Esophagus muscularis mucosa (tissue), 4 donors: ENCODE measurements at places on chromosomes 12 and 14. TPM values are rescaled to one million over a fixed set of nuclear protein-coding genes. Genes with fewer than 3 reads are reported as not detected.

- H3K27ac ChIP-seq: no peak overlapping the region
- H3K4me3 ChIP-seq: no peak overlapping the region
- H3K4me1 ChIP-seq: peaks cover 5% of the 10 kb centered on the region
- DNase-seq: no peak
These were observed 216.0 kb upstream of the PRKD1 start for GRCh38 chr14:30143627-30144026.

- peaks cover 21% of the 10 kb centered on the region for H3K4me1 ChIP-seq
- no peaks in the 10 kb centered on the region for H3K36me3 ChIP-seq
- no peak overlapping the region for H3K4me3 ChIP-seq
- peak overlapping the region; percentile 67 for H3K27ac ChIP-seq
- no peak for DNase-seq
- H3K27me3 ChIP-seq: no peaks in the 10 kb centered on the region
These were observed 92.9 kb downstream of the ERC1 start for GRCh38 chr12:1083889-1084262.

- DNase-seq: peak; percentile 62
- peaks cover 18% of the 10 kb centered on the region for H3K4me1 ChIP-seq
- no peaks in the 10 kb centered on the region for H3K36me3 ChIP-seq
- no peaks in the 10 kb centered on the region for H3K27me3 ChIP-seq
- H3K27ac ChIP-seq: no peak overlapping the region
These were observed 131.1 kb upstream of the VRK1 start for GRCh38 chr14:96666088-96666487.

- peaks cover 26% of the 10 kb centered on the region for H3K4me1 ChIP-seq
These were observed 158.2 kb downstream of the FOXN3 start for GRCh38 chr14:89258728-89259273.

DNA sequence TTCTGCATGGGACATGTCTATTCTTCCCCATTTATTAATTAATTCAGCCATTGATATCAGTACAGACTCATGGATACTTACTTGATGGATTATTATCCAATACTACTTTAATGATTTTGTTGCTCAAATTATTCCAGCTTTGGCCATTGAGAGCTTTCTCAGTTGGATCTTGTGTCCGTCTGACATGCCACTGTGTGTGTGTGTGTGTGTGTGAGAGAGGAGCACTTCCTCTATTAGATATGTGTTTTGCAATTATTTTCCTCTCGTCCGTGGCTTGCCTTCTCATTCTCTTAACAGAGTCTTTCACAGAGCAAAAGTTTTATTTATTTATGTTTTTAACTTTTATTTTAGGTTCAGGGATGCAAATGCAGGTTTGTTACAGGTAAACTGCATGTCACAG lies 194.2 kb downstream of the ADGRD1 start:
- H3K4me1 ChIP-seq: no peaks in the 10 kb centered on the region
- H3K36me3 ChIP-seq: no peaks in the 10 kb centered on the region
- no peaks in the 10 kb centered on the region for H3K27me3 ChIP-seq
- no peak overlapping the region for H3K4me3 ChIP-seq

GRCh38 chr12:26346736-26347135 lies 151.4 kb downstream of the SSPN start:
- H3K36me3 ChIP-seq: no peaks in the 10 kb centered on the region
- no peak for DNase-seq
- no peak overlapping the region for H3K4me3 ChIP-seq
- H3K4me1 ChIP-seq: no peaks in the 10 kb centered on the region
- no peaks in the 10 kb centered on the region for H3K27me3 ChIP-seq
- H3K27ac ChIP-seq: no peak overlapping the region

GRCh38 chr14:38611928-38612327 lies 356.0 kb upstream of the CLEC14A start:
- no peaks in the 10 kb centered on the region for H3K36me3 ChIP-seq
- no peaks in the 10 kb centered on the region for H3K4me1 ChIP-seq
- no peak for DNase-seq
- no peak overlapping the region for H3K27ac ChIP-seq
- H3K27me3 ChIP-seq: no peaks in the 10 kb centered on the region

GRCh38 chr12:71208053-71208685 lies 50.4 kb upstream of the TSPAN8 start:
- H3K36me3 ChIP-seq: no peaks in the 10 kb centered on the region
- H3K27me3 ChIP-seq: no peaks in the 10 kb centered on the region
- H3K4me3 ChIP-seq: no peak overlapping the region

DNA sequence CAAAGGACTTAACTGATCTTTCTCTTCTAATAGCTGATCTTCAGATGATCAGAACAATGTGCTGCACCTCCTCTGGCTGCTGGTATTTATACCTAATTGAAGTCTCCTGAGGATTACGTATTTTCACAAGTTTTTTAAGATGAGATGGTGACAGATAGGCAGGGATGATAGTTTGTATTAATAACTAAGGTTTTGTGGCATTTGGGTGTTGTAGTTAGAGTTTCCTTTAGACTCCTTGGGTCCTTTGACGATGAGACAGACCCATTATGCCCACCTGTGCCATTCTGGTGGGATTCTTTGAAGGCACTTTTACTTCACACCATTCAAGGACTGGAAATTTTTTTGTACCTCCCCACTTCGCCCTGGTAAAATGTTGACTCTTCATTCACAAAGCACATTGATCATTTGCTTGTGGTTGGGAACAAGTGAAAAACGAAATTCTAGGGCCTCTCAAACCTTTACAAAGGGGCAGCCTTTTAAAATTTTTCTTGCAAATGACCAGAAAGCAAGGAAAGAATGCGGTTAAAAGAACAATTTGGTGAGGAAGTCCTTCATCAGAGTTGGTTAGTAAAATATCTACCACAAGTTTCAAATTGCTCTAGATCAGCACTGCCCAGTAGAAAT lies at the start of gene IFNG:
IFNG (minus strand) TSS at position 60 of the 624 bp plus-strand sequence. CDS start 125 bp downstream, outside the sequence.
- H3K4me1 ChIP-seq: no peaks in the 10 kb centered on the region
- H3K4me3 ChIP-seq: no peak within 1 kb of the TSS
- no peak within 1 kb of the TSS for H3K27ac ChIP-seq
- no peaks in the 10 kb centered on the region for H3K27me3 ChIP-seq

DNA sequence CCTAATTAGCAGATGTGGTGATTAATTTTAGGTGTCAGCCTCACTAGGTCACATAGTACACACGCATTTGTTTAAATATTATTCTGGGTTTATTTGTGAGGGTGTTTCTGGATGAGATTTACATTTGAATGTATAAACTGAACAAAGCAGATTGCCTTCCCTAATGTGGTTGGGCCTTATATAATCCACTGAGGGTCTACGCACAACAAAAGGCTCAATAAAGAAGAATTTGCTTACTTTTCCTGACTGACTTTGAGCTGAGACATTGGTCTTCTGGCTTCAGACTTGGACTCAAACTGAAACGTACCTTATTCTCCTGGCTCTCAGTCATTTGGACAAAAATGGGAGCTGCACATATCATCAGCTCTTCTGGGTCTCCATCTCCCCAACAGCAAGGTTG lies 1132.3 kb upstream of the FLRT2 start:
- no peak overlapping the region for H3K27ac ChIP-seq
- no peaks in the 10 kb centered on the region for H3K36me3 ChIP-seq
- no peak for DNase-seq

- H3K4me3 ChIP-seq: no peak overlapping the region
- no peak overlapping the region for H3K27ac ChIP-seq
- H3K27me3 ChIP-seq: no peaks in the 10 kb centered on the region
- no peaks in the 10 kb centered on the region for H3K36me3 ChIP-seq
- DNase-seq: no peak
These were observed 116.4 kb upstream of the LRFN5 start for GRCh38 chr14:41490323-41490722.

GRCh38 chr14:40525314-40525713 lies 1081.4 kb upstream of the LRFN5 start:
- no peaks in the 10 kb centered on the region for H3K36me3 ChIP-seq
- H3K27me3 ChIP-seq: no peaks in the 10 kb centered on the region
- no peak overlapping the region for H3K27ac ChIP-seq
- H3K4me1 ChIP-seq: no peaks in the 10 kb centered on the region
- DNase-seq: no peak

GRCh38 chr14:59677771-59678231 lies 101.2 kb upstream of the CCDC175 start:
- no peak for DNase-seq
- H3K27ac ChIP-seq: peak overlapping the region; percentile 64
- no peaks in the 10 kb centered on the region for H3K27me3 ChIP-seq
- no peak overlapping the region for H3K4me3 ChIP-seq
- H3K4me1 ChIP-seq: peaks cover 5% of the 10 kb centered on the region

- peaks cover 23% of the 10 kb centered on the region for H3K4me1 ChIP-seq
- H3K27me3 ChIP-seq: no peaks in the 10 kb centered on the region
These were observed 745 bp downstream of the CDCA4 start for GRCh38 chr14:105019861-105020814.

GRCh38 chr14:102063109-102063807 lies 23.6 kb downstream of the HSP90AA1 start:
- H3K36me3 ChIP-seq: no peaks in the 10 kb centered on the region
- no peak overlapping the region for H3K4me3 ChIP-seq
- H3K4me1 ChIP-seq: peaks cover 14% of the 10 kb centered on the region
- H3K27ac ChIP-seq: peak overlapping the region; percentile 48

GRCh38 chr12:6039894-6040601 lies 84.4 kb downstream of the VWF start:
- no peak for DNase-seq
- peaks cover 92% of the 10 kb centered on the region for H3K36me3 ChIP-seq
- H3K4me3 ChIP-seq: no peak overlapping the region
- peaks cover 4% of the 10 kb centered on the region for H3K4me1 ChIP-seq
- no peak overlapping the region for H3K27ac ChIP-seq
- no peaks in the 10 kb centered on the region for H3K27me3 ChIP-seq

Gene SLCO1B1
- total RNA-seq: not detected

Gene WASHC3
- total RNA-seq: 86.4 TPM

Gene SMCO2
- not detected for total RNA-seq

Gene KRT83
- not detected for total RNA-seq

Gene TUNAR
- total RNA-seq: not detected

Gene SSTR1
- 0.42 TPM for total RNA-seq

Gene PLEKHH1
- total RNA-seq: 1.7 TPM
